ENCODE measurements at places on chromosomes 11 and 22. TPM values are rescaled to one million over a fixed set of nuclear protein-coding genes. Genes with fewer than 3 reads are reported as not detected.

- DNase-seq, result no peak
Measured at GRCh38 chr11:63012430-63012829, 3.2 kb downstream of the SLC22A8 start.

GRCh38 chr11:85391141-85391540, 236.0 kb downstream of the DLG2 start:
- no peak for DNase-seq

Gene OR51B2
- total RNA-seq, result not detected

DNA sequence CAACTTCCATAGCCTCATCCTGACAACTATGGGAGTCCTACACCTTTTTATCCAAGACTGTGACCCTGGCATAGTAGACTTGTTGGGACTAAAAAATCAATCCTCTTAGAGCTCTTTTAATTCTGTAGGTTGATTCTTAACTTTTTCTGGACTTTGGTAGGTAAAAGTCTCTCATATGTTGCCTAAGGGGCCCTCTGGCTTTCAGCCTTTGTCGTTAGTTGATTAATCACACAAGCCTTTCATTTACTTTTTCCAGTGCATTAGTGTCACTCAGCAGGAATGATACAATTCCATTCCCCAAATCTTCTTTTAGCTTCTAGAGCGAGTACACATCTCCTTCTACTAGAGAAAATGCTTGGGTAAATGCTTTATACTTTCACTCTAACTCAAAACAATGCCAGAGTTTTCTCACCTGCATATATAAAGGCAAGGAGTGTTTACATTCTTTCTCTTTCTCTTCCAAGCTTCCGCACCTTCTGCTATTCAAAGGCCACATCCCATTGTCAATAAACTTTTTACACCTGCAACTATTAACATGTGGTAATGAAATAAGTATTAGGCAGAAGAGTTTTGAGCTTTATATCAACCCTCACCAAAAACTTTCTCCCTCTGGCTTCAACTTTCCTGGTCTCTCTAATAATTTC, 516.6 kb downstream of the FAM181B start:
- no peak for DNase-seq

Gene HEPHL1
- not detected for total RNA-seq

DNA sequence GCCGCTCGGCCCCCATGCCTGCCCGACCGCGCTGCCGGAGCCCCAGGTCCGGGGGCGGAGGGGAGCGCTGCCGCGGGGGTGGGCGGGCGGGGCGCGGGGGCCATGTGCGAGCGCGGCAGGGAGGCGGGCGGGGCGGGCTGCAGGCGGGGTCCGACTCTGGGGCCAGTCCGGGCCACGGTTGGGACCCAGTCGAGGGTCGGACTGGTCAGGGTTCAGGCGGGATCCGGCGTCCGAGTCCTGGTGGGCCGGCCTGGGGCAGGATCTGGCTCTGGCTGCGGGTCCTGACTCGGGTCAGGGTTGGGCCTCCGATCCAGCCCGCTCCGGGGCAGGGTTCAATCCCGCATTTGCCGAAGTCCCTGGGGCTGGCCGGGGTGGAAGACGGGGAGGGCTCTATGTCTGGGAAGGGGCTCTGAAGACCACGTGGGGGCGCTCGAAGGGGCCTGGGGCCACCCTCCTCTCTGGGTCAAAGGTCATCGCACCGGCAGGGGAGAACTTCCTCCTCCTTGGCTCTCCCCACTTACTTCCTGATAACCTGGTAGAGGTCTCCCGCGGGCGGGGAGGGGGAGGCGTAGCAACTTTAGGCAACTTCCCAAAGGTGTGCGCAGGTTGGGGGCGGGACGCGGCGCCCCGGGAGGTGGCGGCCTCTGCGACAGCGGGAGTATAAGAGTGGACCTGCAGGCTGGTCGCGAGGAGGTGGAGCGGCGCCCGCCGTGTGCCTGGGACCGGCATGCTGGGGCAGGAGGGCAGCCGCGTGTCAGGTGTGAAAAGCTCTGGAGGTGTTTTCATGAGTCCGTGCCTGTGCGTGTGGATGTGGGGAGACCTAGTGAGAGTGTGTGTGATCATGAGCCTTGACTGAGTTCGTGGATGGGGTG, 603 bp downstream of the ESRRA start:
- no peak for DNase-seq

Gene GLYAT
- not detected for total RNA-seq

- no peak for DNase-seq
Measured at GRCh38 chr11:61756452-61757212, 4.2 kb downstream of the MYRF start.

DNA sequence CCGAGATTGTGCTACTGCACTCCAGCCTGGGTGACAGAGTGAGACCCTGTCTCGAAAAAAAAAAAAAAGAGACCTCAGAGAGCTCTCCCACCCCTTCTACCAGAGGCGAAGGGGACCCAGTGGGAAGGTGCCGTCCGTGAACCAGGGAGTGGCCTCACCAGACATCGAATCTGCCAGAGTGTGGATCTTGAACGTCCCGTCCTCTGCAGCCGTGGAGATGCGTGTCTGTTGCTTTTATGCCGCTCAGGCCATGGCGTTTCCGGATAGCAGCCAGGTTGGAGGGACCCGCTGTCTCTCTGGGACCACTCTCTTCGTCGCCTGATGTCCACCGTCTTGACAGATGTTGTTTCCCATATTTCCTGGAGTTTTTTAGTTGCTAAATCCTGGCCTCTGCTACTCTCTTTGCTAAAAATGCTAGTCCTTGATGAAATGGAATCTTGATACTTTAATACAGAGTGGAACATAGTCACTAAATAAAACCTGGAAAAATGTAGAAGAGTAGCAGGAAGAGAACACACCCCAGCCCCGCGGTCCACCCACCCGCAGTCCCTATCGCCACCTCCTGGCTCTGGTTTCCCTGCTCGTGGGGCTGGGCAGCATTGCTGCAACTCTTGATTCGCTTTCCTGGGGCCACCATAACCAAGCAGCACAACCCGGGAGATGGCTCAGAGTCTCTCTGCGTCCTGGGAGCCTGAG, 12.0 kb upstream of the MUC6 start:
- no peak for DNase-seq

DNA sequence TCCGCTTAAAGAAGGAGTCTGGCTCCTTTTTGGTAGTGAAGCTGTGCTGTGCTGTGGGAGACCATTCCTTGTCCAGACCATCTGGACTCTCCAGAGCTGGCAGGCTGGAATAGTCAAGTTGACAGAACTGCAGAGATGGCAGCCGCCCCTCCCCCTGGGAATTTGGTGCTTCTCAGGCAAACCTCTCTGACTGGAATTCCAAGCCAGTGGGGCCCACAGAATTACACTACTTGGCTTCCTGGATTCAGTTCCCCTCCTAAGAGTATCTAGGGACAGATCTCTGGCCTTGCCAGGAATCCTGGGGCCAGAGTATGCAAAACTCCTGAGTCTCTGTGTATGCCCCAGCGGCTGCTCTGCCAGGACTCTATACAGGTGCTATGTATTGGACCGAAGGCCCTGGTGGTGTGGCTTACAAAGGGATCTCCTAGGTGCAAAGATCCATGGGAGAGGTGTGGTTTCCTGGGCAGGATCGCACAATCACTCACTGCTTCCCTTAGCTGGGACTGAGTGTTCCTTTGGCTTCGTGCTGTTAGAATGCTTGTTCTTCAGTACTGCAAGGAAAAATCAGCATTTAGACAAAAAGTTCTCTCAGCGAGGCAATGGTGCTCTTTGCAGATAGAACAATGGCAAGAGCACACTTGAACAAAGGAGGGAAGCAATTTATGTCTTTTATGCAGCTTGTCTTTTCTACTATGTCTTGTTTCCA, 86.8 kb downstream of the PRMT3 start:
- DNase-seq, result no peak

Gene PKP3
- total RNA-seq, result 2.0 TPM

GRCh38 chr11:112298535-112298934, 37.9 kb upstream of the PLET1 start:
- no peak for DNase-seq

GRCh38 chr22:43230971-43231723, 44.2 kb upstream of the TTLL12 start:
- no peak for DNase-seq

Gene EEF1G
- total RNA-seq, result 780 TPM

- no peak for DNase-seq
Measured at GRCh38 chr11:130636722-130637464, 188.4 kb downstream of the ADAMTS15 start.

DNA sequence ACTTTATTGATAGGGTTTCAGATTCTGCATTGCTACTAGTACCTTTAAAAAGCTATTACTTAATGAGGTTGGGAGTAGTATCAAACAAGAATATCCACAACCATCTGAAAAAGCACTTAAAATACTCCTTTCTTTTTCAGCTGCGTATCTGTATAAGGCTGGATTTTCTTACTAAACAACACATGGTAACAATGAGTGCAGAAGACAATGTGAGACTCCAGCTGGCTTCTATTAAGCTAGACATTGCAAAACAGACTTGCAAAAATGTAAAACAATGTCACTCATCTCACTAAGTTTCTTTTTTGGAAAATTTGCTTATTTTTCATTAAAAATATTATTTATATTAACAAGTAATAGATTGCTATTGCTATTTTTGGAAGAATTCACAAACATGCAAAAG, 132.6 kb downstream of the WNT11 start:
- DNase-seq, result no peak

Gene FHIP1B
- total RNA-seq, result 53.4 TPM

Gene BAIAP2L2
- 2.5 TPM for total RNA-seq

Gene HTR3B
- not detected for total RNA-seq

Gene PRRG4
- 2.3 TPM for total RNA-seq

Gene CTSD
- 427 TPM for total RNA-seq

Gene CRYAB
- total RNA-seq, result 387 TPM

Gene HEPACAM
- 0.49 TPM for total RNA-seq

GRCh38 chr11:19659529-19659928, 53.1 kb upstream of the NAV2 start:
- no peak for DNase-seq

- no peak for DNase-seq
Measured at GRCh38 chr11:95256321-95256779, 25.3 kb upstream of the SESN3 start.

- DNase-seq, result no peak
Measured at GRCh38 chr22:46849101-46849500, 86.7 kb downstream of the TBC1D22A start.

DNA sequence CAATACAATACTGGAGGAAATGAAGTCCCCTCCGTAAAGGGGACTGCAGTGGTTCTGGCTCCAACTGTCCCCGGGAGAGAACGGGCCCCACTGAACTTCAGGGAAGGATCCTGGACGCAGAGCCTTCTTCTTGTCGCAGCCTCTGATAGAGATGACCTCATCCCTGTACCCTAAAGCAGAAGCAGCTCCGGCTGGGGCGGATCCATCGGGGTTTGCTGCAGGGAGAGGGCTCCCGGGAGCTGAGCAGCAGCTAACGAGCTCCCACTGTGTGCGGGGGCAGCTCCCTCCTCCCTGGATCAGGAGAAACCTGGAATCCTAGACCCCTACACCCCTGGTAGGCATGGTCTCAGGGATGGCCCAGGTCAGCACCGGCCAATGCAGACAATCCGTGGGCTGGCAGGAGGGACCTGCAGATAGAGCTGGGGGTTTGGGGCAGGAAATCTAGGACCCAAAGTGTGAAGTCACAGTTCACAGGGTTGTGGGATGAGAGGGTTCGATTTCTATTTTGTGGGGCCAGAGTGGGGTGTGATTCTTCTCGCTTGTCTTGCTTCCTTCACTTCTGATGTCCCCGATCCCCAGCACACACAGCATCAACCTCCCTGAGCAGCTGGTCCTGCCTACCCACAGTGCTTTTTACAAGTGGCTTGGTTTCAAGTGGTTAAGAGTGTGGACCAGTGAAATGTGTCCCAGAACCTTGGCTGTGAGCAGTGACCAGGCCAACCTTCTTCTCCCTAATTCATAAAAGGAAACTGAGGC, 12.9 kb downstream of the KIAA0930 start:
- DNase-seq, result no peak

GRCh38 chr11:46766656-46767055, 47.6 kb downstream of the F2 start:
- DNase-seq, result no peak

DNA sequence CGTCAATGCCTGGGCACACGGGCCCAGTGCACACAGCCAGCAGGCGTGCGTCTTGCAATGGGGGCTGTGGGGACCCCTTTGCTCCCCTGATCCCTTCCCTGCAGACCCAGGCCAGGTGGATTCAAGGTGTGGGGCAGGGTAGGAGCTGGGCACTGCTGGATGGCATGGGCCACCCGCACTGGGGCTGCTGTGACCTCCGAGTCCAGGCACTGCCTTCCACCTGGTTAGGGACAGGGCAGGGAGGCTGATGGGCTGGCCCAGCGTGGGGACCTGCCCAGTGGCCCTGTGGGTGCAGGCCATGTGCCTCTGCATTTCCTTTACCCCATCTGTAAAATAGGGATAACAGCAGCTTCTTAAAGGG, 22.9 kb downstream of the KCNQ1 start:
- DNase-seq, result no peak

GRCh38 chr11:110818032-110818687, 105.9 kb upstream of the ARHGAP20 start:
- DNase-seq, result no peak

- no peak for DNase-seq
Measured at GRCh38 chr11:72002841-72003775, 4.4 kb downstream of the IL18BP start.

DNA sequence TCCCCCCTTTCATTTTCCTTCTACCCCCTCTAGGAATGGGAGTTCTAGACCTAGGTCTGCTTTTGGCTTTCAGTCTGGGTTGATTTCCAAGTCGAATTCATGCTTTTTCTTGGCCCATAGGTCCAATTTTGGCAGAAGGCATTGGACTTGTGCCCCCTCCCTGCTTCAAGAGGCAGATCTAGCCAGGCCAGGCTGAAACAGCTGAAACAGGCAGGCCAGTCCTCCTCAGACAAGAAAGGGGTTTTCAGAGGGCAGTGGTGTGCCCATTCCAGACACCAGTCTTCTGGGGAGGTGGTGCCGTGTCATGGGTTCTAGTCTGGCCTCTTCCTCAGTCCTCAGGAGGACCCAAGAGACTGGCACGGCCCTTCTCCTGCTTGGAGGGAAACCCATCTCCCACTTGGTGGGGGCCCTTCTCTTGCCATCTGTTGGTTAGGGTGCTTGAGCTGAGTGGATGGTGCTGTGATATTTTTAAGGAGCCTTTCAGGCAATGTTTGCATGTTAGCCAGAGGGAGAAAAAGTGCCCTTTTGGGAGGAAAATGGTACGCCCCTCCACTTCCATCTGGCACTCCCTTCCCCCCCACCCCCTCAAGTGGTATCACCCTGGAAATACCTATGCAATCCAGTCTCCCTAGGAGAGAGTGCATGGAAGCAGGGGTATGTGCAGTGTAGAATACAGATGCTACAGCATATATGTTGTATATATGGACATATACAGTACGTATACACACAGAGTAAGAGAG, 53.6 kb downstream of the SYT13 start:
- no peak for DNase-seq

GRCh38 chr11:83521647-83522596, 235.8 kb upstream of the CCDC90B start:
- DNase-seq, result no peak

GRCh38 chr22:39703928-39704639, 133.5 kb downstream of the CACNA1I start:
- no peak for DNase-seq

All from thoracic aorta (tissue), 2 donors.